Midbrain (tissue), 1 donor: ENCODE measurements at places on chromosomes 7 and 10.

DNA sequence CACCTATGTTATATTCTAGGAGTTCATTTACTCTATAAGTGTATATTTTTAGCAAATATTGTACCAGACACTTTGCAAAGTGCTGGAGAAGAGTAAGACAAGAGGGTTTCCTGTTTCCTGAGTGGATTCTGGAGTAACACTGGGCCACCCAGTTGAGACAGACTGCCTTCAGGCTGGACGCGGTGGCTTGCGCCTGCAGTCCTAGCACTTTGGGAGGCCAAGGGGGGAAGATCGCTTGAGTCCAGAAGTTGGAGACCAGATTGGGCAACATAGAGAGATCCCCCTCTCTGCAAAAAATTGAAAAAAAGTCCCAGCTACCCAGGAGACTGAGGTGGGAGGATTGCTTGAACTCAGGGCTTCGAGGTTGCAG is 772 bp upstream of the ZSCAN25 start:
- DNase-seq = no peak

DNA sequence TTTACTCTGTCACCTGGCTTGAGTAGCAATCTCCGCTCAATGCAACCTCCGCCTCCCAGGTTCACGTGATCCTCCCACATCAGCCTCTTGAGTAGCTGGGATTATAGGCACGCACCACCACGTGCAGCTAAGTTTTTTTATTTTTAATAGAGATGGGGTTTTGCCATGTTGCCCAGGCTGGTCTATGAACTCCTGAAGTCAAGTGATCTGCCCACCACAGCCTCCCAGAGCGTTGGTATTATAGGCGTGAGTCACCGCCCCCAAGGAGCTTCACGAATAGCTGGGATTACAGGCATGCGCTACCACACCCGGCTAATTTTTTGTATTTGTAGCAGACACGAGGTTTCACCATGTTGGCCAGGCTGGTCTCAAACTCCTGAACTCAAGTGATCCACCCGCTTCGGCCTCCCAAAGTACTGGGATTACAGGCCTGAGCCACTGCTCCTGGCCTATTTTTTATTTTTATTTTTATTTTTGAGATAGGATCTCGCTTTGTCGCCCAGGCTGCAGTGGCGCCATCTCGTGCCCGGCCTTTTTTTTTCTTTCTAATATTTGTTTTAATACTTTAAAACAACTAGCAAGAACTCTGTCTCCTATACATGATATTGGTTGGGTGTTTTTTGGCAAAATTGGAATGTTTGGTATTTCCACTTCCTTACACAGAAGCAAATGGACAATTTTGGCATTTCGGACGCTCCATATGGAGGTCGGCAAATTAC is 1.1 kb downstream of the EFCAB10 start:
- DNase-seq = no peak

GRCh38 chr7:226281-226895 is 34.0 kb downstream of the FAM20C start:
- no peak for DNase-seq

GRCh38 chr10:122363311-122363710 is 11.2 kb upstream of the PLEKHA1 start:
- DNase-seq = no peak

DNA sequence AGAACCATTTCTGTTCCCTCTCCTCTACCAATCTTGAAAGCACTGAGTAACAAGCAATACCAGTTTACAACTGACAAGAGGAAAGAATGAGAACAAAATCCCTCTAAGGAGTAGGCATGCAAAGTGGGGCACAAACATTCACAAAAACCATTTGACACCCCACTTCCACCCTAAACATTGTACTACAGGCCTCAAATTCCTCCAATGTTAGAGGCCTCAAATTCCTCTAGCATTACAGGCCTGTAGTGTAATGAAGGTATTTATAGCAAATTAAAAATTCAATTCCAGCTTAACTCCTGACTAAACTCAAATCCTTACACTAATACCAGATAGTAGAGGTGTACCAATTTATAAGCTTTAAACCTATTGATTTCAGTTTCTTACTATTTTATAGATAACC is 85.4 kb downstream of the SIRT1 start:
- no peak for DNase-seq

DNA sequence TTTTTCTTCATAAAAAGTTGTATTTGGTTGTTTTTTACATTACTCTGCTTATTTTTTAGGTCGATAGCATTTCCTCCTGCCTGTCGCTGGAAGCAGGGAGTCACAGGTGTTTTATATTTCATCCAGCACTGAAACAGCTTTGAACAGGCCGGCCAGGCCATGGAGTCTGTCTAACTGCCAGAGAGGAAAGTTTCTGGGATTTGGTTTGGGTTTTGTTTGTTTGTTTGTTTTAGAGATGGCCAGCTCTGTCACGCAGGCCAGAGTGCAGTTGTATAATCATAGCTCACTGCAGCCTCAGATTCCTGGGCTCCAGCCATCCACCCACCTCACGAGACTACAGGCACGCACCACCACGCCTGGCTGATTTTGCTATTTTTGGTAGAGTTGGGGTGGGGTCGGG is 23.4 kb downstream of the PROSER2 start:
- DNase-seq = no peak

- no peak for DNase-seq
These were observed 82.6 kb upstream of the UCN3 start for GRCh38 chr10:5282137-5282536.

- DNase-seq = no peak
These were observed 45.9 kb upstream of the GNAI1 start for GRCh38 chr7:80088705-80089104.

- no peak for DNase-seq
These were observed 126.5 kb downstream of the CUBN start for GRCh38 chr10:17003151-17003550.

DNA sequence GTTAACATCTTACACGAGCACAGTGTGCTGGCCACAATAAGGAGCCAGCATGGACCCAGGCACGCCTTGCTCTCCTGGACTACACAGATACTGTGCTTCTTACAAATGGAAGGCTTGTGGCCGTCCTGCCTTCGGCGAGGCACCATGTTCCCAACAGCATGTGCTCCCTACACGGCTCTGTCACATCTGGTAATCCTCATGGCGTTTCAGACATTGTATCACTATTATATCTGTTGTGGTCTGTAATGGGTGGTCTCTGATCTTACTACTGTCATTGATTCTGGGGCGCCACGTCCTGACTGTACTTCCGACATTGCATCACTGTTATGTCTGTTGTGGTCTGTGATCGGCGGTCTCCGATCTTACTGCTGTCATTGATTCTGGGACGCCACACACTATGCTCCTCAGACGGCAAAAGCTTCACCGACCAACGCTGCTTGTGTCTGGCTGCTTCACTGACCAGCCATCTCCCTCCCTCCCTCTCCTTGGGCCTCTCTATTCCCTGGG is 195.4 kb downstream of the MAD1L1 start:
- DNase-seq = no peak

- no peak for DNase-seq
These were observed 550.0 kb downstream of the MDFIC start for GRCh38 chr7:115471891-115472290.

GRCh38 chr7:12637819-12638592 is 49.4 kb upstream of the ARL4A start:
- no peak for DNase-seq

DNA sequence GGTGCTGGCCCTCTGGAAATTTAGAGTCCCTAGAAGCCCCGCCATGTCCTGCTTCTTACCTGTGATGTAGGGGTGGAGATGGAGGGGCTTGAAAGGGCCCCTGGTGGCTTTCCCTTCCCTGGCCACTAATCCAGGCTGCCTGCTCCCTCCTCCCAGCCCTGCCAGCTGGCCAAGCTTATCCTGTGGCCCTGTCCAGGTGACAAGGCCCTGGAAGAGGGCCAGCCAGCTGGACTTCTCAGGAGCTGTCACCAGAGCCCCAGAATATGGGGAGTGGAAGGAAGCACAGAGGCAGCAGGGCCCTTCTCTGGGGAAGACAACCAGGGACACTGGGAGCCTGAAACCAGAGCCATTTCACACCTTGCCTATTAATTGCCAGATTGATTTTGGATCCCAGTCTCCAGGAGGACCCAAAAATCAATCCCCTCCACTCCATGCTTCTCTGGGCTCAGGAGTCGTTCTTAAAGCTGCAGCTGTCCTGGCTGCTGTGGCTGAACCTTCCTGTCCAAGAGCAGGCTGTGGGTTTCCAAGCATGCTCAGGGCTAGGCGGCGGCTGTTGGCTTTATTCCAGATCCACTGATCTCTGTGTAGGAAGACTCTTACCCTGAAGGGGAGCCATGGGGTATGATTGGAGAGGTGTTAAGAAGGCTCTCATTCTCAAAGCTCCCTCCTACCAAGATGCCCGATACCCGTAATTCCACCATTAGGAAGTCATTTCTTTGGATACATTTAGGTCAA is 52.6 kb upstream of the PCBD1 start:
- DNase-seq = no peak
